ENCODE measurements at places on chromosomes 2 and 18. TPM values are rescaled to one million over a fixed set of nuclear protein-coding genes. Genes with fewer than 3 reads are reported as not detected.

DNA sequence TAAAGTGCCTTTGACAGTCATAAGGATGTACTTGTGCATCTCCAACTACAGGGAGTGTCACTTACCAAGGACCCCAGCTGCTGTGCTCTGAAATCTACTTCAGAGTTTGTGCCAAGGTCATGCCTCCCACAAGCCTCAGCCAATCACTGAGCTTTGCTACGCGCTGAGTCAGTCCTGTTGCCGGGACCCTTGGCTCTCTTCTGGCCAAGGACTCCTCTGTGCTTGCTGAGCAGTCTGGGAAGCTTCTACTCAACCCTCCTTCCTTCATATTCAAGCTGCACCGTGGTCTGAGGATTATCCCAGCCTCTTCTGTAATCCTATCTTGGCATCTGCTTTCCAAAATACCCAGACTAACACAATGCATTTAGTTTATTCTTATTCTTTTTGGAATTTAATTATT, 398.9 kb upstream of the FANCL start:
- no peak for ATAC-seq

DNA sequence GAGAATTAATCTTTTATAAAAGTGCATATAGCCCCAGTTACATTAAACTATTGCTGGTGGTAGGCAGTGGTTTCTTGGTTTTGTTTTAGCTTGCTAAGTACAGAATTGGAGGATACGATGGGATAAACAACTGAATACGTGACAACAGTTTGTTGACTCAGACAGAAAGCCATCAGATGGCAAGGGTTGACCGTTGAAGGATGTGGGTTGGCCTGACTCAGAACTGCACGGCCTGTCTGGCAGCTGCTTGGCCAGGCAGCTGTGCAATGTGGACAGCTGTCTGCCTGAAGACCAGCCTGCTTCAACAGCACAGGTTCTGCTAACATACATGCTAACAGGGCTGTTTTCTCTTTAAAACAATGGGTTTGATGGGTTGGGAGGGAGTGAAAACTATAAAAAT, 46.6 kb downstream of the PRKRA start:
- ATAC-seq = peak; percentile 45

FMNL2 gene
- 12.4 TPM for total RNA-seq

- no peak for ATAC-seq
These were observed 26.8 kb downstream of the DIS3L2 start for GRCh38 chr2:231988179-231988866.

FAM168B gene
- total RNA-seq = 42.9 TPM

DNA sequence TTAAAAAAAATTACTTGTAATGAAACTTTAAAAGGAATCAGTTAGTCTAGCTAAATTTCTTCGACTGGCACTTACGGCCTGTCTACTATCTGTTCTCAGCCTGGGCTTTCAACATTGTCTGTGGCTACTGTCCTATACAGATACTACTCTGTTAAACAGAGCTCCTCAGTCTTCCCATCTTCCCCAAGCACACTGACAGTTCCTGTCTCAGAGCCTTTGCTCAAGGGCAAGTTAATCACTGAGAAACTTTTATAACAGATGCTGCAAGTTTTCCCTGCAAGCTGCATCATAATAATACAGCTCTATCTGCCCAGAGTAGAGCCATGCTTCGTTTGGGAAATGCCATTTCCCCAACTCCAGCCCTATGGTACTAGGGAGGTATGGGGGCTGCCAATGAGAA, 11.3 kb upstream of the YPEL5 start:
- ATAC-seq = no peak

- ATAC-seq = no peak
These were observed 63.1 kb upstream of the HPCAL1 start for GRCh38 chr2:10239561-10239967.

- peak; percentile 10 for ATAC-seq
These were observed 138.8 kb downstream of the ATAD2B start for GRCh38 chr2:23788100-23788499.

GRCh38 chr2:203654826-203655225, 51.6 kb upstream of the CD28 start:
- no peak for ATAC-seq

DUSP2 gene
- total RNA-seq = 1.8 TPM

RUFY4 gene
- 0.12 TPM for total RNA-seq

AMER3 gene
- total RNA-seq = not detected

- ATAC-seq = no peak
These were observed 14.6 kb downstream of the CNDP2 start for GRCh38 chr18:74510770-74511095.

DNA sequence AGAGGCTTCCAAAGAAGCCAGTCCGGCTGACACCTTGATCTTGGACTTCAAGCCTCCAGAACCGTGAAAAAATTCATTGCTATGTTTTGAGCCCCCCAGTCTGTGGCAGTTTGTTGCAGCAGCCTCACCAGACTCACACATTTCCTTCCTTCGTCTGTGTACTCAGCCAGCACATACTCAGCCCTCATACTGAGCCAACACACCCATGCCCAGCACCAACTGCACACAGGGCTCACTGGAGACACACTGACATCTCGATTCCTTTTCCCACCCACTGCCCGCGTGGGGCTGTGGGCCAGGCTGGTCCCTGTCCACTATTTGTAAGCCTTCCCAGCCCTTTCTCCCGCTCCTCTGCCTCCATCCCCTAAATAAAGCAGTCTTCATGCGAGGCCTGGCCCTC, 24.1 kb upstream of the NMUR1 start:
- no peak for ATAC-seq

- peak; percentile 35 for ATAC-seq
These were observed 109.0 kb upstream of the MSH2 start for GRCh38 chr2:47293976-47294375.

DNA sequence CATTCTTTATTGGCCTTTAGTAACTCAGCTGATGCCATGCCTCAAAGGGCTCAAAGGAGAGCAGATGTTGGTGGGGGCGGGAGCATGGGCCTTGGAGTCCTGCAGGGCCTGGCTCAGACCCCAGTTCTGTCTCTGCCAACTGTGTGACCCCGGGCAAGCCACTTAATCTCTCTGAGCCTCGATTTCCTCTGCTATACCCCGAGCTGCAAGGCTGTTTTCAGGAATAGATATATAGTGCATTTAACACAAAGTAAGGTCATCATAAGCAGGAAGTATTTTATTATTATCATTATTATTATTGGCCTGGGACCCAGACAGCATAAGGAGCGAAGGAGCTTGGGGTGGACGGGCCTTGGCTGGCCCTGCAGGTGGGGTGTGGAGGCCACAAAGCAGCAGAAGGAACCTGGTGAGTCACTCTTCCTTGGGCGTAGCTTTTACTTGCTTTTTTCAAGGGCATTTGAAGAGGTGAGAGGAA, 162.7 kb downstream of the INHBB start:
- peak; percentile 74 for ATAC-seq

PDE11A gene
- not detected for total RNA-seq

UGT1A10 gene
- 6.9 TPM for total RNA-seq

KYNU gene
- 33.6 TPM for total RNA-seq

CPO gene
- total RNA-seq = not detected

C1GALT1C1L gene
- total RNA-seq = 0.16 TPM

MOGAT1 gene
- total RNA-seq = not detected

GRCh38 chr2:195619590-195619989, 37.4 kb upstream of the SLC39A10 start:
- ATAC-seq = no peak

DNA sequence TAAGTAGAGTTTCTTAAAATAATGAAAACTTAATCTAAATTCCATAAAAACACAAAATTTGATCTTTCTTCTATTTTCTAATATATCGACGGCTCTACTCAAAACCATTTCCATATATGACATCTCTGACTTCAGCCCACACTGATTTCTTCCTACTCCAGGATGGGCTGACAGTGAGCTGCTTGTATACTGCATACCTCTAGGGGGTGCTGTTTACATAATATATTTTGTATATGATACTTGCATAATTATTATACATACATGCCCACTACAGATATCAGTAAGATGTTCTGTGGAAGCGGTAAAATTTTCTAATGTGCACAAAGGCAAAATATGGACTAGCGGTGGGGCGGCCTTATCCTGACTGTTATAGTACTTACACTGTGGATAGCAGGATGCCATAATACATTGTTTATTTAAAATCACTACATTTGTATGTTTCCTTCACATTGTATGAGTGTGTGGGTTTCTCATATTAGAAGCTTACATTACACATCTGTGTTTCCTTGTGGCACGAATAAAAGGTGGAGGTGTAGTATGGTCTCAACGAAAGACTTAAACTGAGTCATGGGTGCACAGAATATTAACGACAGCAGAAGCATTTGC, 66.1 kb upstream of the NXPH2 start:
- ATAC-seq = peak; percentile 49

- no peak for ATAC-seq
These were observed 144.5 kb downstream of the ACKR3 start for GRCh38 chr2:236714080-236714479.

SPOPL gene
- total RNA-seq = 8.8 TPM

CFC1B gene
- total RNA-seq = not detected

- ATAC-seq = no peak
These were observed 208.0 kb downstream of the SRBD1 start for GRCh38 chr2:45403036-45403435.

DNA sequence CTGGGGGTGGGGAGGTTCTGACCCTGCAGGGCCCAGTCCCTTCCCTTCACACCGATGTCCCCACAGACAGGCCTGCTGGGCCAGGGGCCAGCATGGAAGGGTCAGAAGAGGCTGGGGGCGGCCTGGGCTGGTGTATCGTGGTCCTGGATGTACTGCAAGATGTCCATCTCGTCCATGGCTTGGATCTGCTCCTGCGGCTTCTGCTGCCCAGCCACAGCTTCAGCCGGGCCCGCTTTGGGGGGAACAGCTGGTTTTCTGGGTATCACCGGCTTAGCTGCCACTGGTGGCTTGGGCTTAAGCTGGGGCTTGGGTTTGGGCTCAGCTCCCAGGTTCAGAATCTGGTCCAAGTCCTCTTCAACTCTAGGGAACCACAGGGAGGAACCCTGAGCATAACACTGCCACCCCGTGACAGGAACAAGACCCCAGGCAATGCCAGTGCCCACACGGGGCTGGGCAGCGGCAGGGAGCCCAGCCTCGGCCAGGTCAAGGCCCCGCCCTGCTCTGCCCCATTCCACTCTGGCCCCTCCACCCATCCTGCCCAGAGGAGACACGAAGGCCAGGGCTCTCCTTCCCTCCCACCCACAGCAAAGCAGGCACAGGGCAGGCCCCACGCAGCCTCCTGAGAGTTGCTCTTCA, 31.9 kb downstream of the HS1BP3 start:
- no peak for ATAC-seq

- ATAC-seq = no peak
These were observed 48.4 kb downstream of the PAPOLG start for GRCh38 chr2:60804473-60804872.

DNA sequence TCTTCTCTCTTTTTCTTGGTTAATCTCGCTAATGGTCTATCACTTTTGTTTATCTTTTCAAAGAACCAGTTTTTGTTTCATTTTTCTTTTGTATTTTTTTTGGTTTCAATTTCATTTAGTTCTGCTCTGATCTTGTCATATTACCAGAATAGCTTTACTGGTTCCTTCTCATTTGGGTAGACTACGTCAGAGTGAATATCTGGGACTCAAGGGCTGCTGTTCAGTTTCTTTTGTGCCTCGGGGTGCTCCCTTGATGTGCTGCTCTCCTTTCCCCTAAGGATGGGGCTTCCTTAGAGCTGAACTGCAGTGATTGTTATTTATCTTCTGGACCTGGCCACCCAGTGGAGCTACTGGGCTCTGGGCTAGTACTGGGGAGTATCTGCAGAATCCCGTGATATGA, 29.4 kb upstream of the IL1RN start:
- no peak for ATAC-seq

CYP27A1 gene
- 4.9 TPM for total RNA-seq

ITGB6 gene
- total RNA-seq = 24.2 TPM

GRCh38 chr2:150702791-150703190, 215.3 kb upstream of the RND3 start:
- ATAC-seq = no peak

GRCh38 chr18:38466426-38466825, 900.8 kb upstream of the CELF4 start:
- no peak for ATAC-seq

DNA sequence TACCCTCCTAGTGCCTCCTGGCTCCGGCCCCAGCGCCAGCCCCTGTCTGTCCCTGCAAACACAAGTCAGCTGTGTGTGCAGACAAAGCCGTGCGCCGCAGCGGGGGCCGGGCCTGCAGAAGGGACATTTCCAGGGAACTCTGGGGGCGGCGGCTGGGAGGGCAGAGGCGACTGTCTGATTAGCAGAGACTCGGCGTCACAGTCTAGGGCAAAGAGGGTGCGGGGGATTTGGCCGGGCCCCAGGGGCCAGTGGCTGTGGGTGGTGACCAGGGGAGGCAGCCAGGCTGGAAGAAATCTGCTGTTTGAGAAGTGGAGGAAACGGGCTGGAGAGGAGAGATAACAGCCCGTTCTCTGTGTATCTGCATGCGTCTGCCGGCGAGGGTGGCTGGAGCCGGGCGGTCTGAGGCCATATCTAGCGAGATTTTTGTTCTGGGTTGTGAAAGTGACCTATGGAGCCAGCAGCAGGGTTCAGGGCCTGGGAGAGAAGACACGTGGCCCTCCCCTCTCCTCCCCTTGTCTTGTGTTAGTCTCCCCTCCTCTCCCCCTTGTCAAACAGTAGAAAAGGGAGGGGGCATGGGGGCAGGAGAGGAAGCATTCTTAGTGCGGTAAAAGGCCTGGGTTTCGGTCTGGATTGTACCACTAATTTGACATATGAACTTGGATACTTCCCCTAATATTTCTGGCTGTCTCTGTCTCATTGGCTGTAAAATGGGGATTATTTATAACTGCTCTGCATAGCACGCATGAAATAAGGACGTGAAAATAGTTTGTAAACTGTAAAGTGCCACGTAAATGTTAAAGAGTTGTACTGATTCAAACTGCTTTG, 169.4 kb downstream of the SMAD7 start:
- ATAC-seq = peak; percentile 19

GREB1 gene
- total RNA-seq = 0.60 TPM

GRCh38 chr2:122100756-122101155, 345.3 kb downstream of the TSN start:
- ATAC-seq = no peak

CCDC195 gene
- not detected for total RNA-seq

DNA sequence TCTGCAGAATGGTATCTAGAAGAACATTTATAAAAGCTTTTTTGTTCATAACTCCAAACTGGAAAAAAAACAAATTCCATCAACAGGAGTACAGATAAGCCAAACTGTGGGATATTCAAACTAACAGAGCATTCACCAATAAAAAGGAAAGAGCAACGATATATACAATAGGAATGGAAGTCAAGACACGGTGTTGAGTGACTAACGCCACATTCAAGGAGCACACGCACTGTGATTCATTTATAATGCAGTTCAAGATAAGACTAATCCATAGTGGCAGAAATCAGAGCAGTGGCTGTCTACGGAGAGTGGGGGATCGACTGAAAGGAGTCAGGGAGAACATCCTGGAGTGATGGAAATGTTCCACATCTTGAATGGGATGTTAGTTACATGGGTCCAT, 70.7 kb downstream of the CABYR start:
- ATAC-seq = no peak

- ATAC-seq = peak; percentile 99
These were observed 73.1 kb downstream of the CPO start for GRCh38 chr2:207012461-207012860.

Measured in esophagus mucosa (tissue), 1 donor.